ENCODE measurements at places on chromosomes 6 and 20. TPM values are rescaled to one million over a fixed set of nuclear protein-coding genes. Genes with fewer than 3 reads are reported as not detected.
A peak's percentile ranks its signal among the peaks of the same experiment; 100 is the strongest.

The MEI4 gene
- total RNA-seq: not detected

The ZC2HC1B gene
- total RNA-seq: not detected

The GABRR1 gene
- not detected for total RNA-seq

The PRL gene
- not detected for total RNA-seq

DNA sequence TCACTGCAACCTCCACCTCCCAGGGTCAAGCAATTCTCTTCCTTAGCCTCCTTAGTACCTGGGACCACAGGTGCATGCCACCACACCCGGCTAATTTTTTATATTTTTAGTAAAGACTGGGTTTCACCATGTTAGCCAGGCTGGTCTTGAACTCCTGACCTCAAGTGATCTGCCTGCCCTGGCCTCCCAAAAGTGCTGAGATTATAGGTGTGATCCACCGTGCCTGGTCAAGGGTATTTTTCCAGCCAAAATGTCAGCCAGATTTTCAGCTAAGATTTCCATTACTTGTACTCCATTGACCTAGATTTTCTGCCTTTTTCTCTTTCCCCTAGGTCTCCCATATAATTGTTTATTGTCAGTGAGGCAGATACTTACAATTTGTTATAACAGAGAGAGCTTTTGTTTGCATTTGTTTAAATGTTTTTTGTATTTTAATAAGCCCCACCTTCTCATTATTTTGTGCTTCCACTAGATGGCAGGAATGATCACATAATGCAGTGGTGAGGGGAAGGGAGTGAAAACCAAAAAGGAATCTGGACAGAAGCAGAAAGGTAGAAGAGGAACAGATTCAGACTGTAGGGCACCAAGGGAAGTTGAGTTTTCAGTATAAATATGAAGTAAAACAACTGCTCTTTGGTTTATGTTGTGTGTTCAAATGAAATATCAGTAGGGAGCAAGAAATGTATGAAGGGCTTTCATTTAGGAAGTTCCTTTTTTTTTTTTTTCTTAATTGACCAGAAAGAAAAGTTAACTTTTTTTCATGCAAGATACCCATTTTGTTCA, 29.7 kb downstream of the RPF2 start:
- no peak for DNase-seq
- no peak overlapping the region for H3K27ac ChIP-seq
- H3K4me1 ChIP-seq: no peaks in the 10 kb centered on the region
- H3K4me3 ChIP-seq: no peak overlapping the region

DNA sequence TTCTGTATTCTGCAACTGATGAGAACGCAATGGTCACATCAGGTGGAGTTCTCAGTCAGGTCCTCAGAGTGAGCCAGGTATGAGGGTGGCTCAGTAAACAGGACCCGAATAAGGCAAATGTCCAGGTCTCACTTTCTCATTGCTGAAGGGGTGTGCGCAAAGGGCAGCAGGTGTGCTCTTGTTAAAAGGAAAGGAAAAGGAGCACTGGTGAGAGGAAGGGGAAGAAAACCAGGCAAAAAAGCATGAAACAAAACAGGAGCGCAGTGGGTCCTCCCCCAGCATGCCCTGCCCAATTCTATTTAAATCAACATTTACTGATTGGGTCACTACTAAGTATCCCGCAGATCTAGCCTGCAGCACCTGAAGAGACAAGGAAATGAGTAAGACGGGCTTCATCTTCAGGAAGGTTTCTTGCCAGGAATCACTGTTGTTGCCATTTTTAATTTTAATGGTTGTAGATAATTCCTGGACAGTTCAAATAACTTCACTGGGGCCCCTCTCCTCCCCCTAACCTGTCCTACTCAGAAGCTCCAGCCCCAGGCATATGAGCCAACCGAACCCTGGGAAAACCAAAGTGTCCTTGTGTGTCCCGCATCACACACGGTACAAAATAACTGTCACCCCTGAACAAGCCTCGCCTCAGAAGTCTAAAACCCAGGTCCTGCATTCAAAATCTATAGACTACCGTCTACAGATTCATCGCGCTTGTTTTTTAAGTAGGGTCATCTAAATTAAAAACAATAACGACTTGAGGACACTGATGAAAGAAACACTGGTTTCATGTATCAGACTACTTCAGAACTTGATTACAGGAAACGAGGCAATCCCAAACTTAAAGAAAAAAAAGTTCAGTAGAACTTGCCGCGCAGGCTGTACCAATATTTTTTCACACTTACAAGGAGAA, 980 bp downstream of the MBOAT1 start:
- H3K27ac ChIP-seq: peak overlapping the region; percentile 92
- no peaks in the 10 kb centered on the region for H3K27me3 ChIP-seq

DNA sequence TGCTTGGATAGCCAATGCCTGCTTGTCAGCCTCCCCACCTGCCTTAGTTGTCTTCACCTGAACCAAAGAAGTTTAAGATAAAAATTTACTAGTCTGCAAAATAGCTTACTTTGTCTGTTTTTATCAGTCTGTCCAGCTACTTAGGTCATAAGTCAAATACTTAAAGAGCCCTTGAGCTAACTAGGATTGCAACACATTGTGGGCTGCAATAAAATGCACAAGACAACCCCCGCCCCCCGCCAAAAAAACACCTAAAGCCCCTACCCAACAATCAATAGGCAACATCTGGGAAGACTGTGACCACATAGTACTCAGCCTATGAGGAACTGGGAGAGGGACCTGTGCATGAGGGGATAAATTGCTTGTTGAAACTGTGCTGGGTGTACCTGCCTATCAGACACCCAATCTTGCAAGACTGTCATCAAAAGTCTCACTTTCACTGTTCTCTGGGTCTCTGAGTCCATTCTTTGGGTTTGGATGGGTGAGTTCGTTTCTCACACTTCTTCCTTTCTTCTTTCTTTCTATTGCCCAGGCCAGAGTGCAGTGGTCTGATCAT, 27.3 kb upstream of the ABCC10 start:
- H3K36me3 ChIP-seq: no peaks in the 10 kb centered on the region
- H3K27me3 ChIP-seq: no peaks in the 10 kb centered on the region
- no peak overlapping the region for H3K27ac ChIP-seq
- no peak overlapping the region for H3K4me3 ChIP-seq
- DNase-seq: no peak
- no peaks in the 10 kb centered on the region for H3K4me1 ChIP-seq

DNA sequence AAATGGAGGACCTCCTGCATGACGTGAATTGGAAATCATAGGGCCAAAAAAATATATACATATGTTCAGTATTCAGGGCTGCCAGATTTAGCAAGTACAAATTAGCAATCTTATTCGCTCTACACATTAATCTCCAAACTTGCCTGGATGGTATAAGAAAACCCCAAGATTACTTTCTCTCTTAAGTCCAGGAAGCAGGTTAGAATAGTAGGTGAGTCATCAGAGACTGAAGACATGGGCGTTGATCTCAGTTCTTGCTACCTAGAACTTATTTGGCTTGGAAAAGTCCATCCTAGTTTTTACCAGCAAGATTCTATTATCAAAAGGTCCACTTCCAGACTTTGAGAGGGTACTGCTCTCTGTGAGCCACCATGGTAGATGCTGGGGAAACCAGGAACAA, 47.4 kb downstream of the GPR63 start:
- no peak for DNase-seq
- H3K4me3 ChIP-seq: no peak overlapping the region
- no peak overlapping the region for H3K27ac ChIP-seq
- no peaks in the 10 kb centered on the region for H3K36me3 ChIP-seq
- H3K4me1 ChIP-seq: no peaks in the 10 kb centered on the region

GRCh38 chr6:16659466-16660156, 101.6 kb downstream of the ATXN1 start:
- no peaks in the 10 kb centered on the region for H3K4me1 ChIP-seq
- no peaks in the 10 kb centered on the region for H3K27me3 ChIP-seq
- no peak overlapping the region for H3K27ac ChIP-seq
- DNase-seq: no peak

DNA sequence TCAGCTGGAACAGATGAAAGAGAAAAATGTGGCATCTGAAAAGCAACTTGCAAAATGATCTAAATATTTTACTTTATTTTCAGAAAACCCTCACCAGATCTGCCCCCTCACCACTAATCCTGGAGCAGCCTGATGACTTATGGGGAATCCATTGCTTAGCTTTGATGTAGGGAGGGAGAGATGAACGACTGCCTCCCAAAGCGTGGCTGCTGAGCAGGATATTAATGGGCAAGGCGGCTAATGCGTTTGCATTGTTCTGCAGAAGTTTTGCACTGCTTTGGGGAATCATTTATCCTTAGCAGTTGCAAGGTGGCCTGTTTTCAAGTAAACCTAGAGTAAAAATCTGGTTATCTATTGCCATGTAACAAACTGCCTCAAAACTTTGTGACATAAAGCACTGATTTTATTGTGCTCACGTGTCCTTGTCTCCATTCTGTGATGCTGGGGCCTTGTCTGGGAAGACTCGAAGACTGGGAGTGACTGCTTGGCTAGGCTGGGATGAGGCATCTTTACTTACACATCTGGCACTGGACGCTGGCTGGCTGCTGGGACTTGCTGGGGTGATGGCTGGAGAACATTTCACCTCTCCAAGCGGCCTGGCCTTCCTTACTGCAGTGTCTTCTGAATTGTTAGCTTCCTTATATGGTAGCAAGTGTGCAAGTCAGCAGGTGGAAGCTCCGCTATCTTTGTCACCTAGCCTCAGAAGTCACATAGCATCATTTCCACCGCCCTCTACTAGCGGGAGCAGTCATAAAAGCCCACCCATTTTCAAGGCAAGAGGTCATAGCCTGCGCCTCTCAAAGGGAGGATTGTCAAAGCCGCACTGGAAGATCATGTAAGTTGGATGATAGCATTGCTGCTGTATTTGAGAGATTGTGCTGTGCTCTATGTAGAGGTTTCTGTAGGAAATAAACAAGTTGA, 313.2 kb downstream of the NRN1 start:
- no peak overlapping the region for H3K27ac ChIP-seq
- H3K4me1 ChIP-seq: no peaks in the 10 kb centered on the region
- no peak overlapping the region for H3K4me3 ChIP-seq
- no peak for DNase-seq
- no peaks in the 10 kb centered on the region for H3K27me3 ChIP-seq
- no peaks in the 10 kb centered on the region for H3K36me3 ChIP-seq

DNA sequence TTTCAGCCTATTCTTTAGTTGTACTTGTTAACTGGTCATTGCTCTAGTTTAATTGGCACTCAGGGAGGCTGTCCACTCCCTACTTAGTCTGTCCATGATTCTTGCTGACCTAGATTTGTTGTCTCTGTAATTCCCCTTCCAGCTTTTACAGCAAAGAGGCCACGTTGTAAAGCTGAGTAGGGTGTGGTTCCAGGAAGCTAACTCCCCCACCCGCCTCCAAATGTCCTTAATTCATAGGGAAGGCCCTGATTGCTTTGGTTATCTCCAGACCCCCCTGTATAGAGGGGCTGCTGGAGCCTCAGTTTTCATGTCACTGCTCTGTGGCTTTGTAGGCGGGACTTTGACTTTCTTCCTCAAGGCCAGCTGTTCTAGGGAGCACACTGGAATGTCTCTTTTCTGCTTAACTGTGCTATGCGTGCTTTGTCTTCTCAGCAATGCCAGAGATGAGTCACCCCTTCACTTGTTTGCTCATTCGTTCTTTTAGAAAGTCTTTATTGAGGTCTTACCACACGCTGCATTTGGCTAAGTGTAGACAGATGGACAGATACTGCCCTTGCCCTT, 175.1 kb upstream of the JAG1 start:
- no peaks in the 10 kb centered on the region for H3K4me1 ChIP-seq
- no peaks in the 10 kb centered on the region for H3K36me3 ChIP-seq
- no peaks in the 10 kb centered on the region for H3K27me3 ChIP-seq
- no peak for DNase-seq
- no peak overlapping the region for H3K4me3 ChIP-seq

- peaks cover 20% of the 10 kb centered on the region for H3K4me1 ChIP-seq
- peak overlapping the region; percentile 75 for H3K27ac ChIP-seq
- H3K4me3 ChIP-seq: no peak overlapping the region
- H3K36me3 ChIP-seq: no peaks in the 10 kb centered on the region
- H3K27me3 ChIP-seq: no peaks in the 10 kb centered on the region
- no peak for DNase-seq
Observed at GRCh38 chr20:49766979-49767521, 45.6 kb upstream of the SLC9A8 start.

GRCh38 chr6:37630281-37630799, 67.3 kb downstream of the MDGA1 start:
- H3K4me3 ChIP-seq: no peak overlapping the region
- H3K4me1 ChIP-seq: no peaks in the 10 kb centered on the region
- no peak overlapping the region for H3K27ac ChIP-seq

- no peaks in the 10 kb centered on the region for H3K4me1 ChIP-seq
- no peak overlapping the region for H3K4me3 ChIP-seq
- no peak for DNase-seq
- no peaks in the 10 kb centered on the region for H3K36me3 ChIP-seq
- no peaks in the 10 kb centered on the region for H3K27me3 ChIP-seq
- H3K27ac ChIP-seq: peak overlapping the region; percentile 86
Observed at GRCh38 chr6:129130106-129130505, 247.2 kb downstream of the LAMA2 start.
